ENCODE measurements at places on chromosomes 3 and 15. TPM values are rescaled to one million over a fixed set of nuclear protein-coding genes. Genes with fewer than 3 reads are reported as not detected.
A peak's percentile ranks its signal among the peaks of the same experiment; 100 is the strongest.

Gene KNG1
- total RNA-seq = not detected

Gene PLA2G4D
- not detected for total RNA-seq

Gene HYAL1
- not detected for total RNA-seq

Gene SLC28A1
- not detected for total RNA-seq

Gene FRMD5
- total RNA-seq = 0.25 TPM

Gene DNAH12
- 0.07 TPM for total RNA-seq

Gene RAB27A
- total RNA-seq = 122 TPM

DNA sequence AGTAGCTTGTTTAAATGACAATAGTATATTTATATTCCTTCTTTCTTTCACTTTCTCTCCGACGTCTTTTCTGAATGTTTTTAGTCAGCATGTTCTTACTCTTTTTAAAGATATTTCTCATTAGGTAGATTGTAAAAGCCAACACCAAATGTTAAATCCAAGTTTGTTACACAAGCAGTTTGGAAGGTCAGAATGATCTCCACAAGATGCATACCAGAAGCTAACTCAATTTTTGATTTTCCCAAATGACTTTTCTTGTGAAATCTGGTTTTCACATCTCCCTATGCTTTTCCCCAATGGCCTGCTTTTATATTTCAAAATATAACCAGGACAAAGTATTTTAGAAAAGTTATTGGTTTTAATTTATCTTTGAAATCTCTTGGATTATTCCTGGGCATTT lies 49.7 kb upstream of the TPRG1 start:
- H3K4me1 ChIP-seq = peaks cover 18% of the 10 kb centered on the region
- H3K27ac ChIP-seq = peak overlapping the region; percentile 81
- H3K36me3 ChIP-seq = peaks cover 9% of the 10 kb centered on the region
- no peaks in the 10 kb centered on the region for H3K27me3 ChIP-seq

- peak; percentile 80 for DNase-seq
- peaks cover 22% of the 10 kb centered on the region for H3K4me1 ChIP-seq
- no peak overlapping the region for H3K4me3 ChIP-seq
- no peaks in the 10 kb centered on the region for H3K36me3 ChIP-seq
These were observed 99.2 kb upstream of the TRPM1 start for GRCh38 chr15:31200735-31201151.

DNA sequence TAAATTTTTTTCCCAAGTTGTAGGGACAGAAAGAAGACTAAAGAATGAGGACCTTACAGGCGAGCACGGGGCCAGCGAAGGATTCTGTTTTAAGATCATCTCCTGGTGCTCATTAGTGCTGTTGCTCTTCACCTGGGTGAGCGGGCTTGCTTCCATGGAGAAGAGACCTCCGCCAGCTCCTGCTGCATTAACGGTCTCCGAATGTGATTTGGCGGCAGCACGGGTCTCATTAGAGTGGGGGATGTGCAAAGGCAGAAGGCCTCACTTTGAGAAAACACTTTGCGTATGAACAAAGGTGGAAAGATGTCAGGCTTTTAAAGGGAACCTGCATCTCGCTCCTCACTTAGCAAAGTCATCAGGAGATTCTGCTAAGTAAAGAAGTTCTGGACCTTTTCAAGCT lies 753.4 kb upstream of the CFAP20DC start:
- no peak overlapping the region for H3K27ac ChIP-seq
- no peaks in the 10 kb centered on the region for H3K36me3 ChIP-seq
- no peaks in the 10 kb centered on the region for H3K27me3 ChIP-seq
- no peak overlapping the region for H3K4me3 ChIP-seq

- no peaks in the 10 kb centered on the region for H3K4me1 ChIP-seq
- no peak overlapping the region for H3K4me3 ChIP-seq
- H3K27me3 ChIP-seq = peaks cover 2% of the 10 kb centered on the region
- H3K27ac ChIP-seq = no peak overlapping the region
These were observed 6.3 kb upstream of the EIF5A2 start for GRCh38 chr3:170914690-170915089.

- no peak overlapping the region for H3K4me3 ChIP-seq
- DNase-seq = no peak
- H3K27me3 ChIP-seq = no peaks in the 10 kb centered on the region
These were observed 116.9 kb upstream of the GADL1 start for GRCh38 chr3:31011380-31011779.

GRCh38 chr15:98983334-98983733 lies 24.3 kb downstream of the PGPEP1L start:
- H3K4me3 ChIP-seq = no peak overlapping the region
- no peak for DNase-seq
- no peak overlapping the region for H3K27ac ChIP-seq
- H3K4me1 ChIP-seq = no peaks in the 10 kb centered on the region

GRCh38 chr3:25191673-25192072 lies 236.4 kb upstream of the RARB start:
- no peaks in the 10 kb centered on the region for H3K4me1 ChIP-seq
- no peaks in the 10 kb centered on the region for H3K27me3 ChIP-seq
- H3K27ac ChIP-seq = no peak overlapping the region
- no peak overlapping the region for H3K4me3 ChIP-seq
- no peak for DNase-seq
- H3K36me3 ChIP-seq = no peaks in the 10 kb centered on the region

GRCh38 chr3:114464548-114464947 lies 170.7 kb downstream of the TIGIT start:
- H3K27me3 ChIP-seq = no peaks in the 10 kb centered on the region
- H3K4me3 ChIP-seq = no peak overlapping the region
- no peak overlapping the region for H3K27ac ChIP-seq

- DNase-seq = no peak
- H3K27ac ChIP-seq = no peak within 1 kb of the TSS
- H3K4me1 ChIP-seq = no peaks in the 10 kb centered on the region
- H3K27me3 ChIP-seq = no peaks in the 10 kb centered on the region
- no peaks in the 10 kb centered on the region for H3K36me3 ChIP-seq
These were observed at the start of gene FGF7 for GRCh38 chr15:49423021-49423420. Gene FGF7, plus strand, starts transcription at chr15:49423242. Its CDS starts 1,056 bp downstream, at chr15:49424298.

- H3K27me3 ChIP-seq = no peaks in the 10 kb centered on the region
- no peak overlapping the region for H3K27ac ChIP-seq
- peaks cover 3% of the 10 kb centered on the region for H3K4me1 ChIP-seq
- H3K4me3 ChIP-seq = no peak overlapping the region
- DNase-seq = no peak
These were observed 573.8 kb upstream of the LMCD1 start for GRCh38 chr3:7927864-7928263.

- H3K27ac ChIP-seq = peak overlapping the region; percentile 98
- H3K4me3 ChIP-seq = peak overlapping the region; percentile 60
- H3K27me3 ChIP-seq = no peaks in the 10 kb centered on the region
- peaks cover 53% of the 10 kb centered on the region for H3K4me1 ChIP-seq
- DNase-seq = peak; percentile 91
These were observed 1.9 kb upstream of the ARL6IP5 start for GRCh38 chr3:69082805-69083204.

GRCh38 chr3:124560666-124561215 lies 169.5 kb upstream of the UMPS start:
- no peak overlapping the region for H3K4me3 ChIP-seq
- H3K4me1 ChIP-seq = no peaks in the 10 kb centered on the region
- DNase-seq = no peak
- peaks cover 22% of the 10 kb centered on the region for H3K27me3 ChIP-seq
- H3K36me3 ChIP-seq = no peaks in the 10 kb centered on the region

GRCh38 chr3:146507331-146508120 lies 36.9 kb downstream of the PLSCR1 start:
- peaks cover 12% of the 10 kb centered on the region for H3K36me3 ChIP-seq
- H3K4me3 ChIP-seq = no peak overlapping the region
- H3K4me1 ChIP-seq = peaks cover 21% of the 10 kb centered on the region
- H3K27me3 ChIP-seq = no peaks in the 10 kb centered on the region

- no peak overlapping the region for H3K4me3 ChIP-seq
- peaks cover 3% of the 10 kb centered on the region for H3K4me1 ChIP-seq
- no peak overlapping the region for H3K27ac ChIP-seq
- H3K36me3 ChIP-seq = no peaks in the 10 kb centered on the region
- DNase-seq = peak; percentile 21
These were observed 145.4 kb upstream of the PROK2 start for GRCh38 chr3:71930056-71930991.
